ENCODE measurements at places on chromosomes 7 and 10.

DNA sequence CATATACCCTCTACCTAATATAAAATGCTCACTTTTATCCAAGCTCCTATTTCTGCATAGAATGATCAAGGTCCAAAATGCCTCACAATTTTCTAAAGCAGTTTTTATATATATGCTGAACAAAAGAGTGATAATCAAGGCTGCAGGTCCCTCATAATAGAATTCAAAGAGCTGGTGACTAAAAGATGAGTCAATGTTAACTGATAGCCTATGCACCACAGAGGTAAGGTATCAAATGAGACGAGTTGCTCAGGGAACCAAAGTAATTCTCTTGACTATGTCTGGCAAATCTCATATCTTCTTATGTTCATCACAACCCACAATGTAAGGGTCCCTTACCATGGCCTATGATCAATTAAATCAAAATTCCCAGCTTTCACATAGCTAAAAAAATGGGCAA is 15.2 kb downstream of the PDZD8 start:
- no peak for DNase-seq

DNA sequence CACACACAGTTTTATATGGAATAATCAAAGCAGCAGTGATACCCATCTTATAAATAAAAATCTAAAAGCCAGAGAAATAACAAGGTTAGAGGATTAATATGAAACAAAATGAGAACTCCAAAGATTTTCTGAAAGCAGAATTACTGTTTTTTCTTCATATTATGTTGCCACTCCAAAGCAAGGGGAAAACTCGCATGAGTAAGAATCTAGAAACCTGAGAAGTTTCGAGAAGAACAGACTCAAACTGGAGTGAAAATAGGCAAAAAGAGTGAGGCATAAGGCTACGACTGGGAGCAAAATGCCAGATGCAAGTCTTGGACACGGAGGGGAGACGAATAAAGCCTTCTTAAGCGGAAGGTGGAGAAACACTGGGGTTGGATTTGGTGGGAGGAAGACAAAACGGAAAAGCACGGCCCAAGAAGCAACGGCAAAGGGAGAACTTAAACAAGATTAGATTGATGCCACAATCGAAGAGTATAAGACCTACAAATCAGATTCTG is 923 bp downstream of the TNPO3 start:
- no peak for DNase-seq

DNA sequence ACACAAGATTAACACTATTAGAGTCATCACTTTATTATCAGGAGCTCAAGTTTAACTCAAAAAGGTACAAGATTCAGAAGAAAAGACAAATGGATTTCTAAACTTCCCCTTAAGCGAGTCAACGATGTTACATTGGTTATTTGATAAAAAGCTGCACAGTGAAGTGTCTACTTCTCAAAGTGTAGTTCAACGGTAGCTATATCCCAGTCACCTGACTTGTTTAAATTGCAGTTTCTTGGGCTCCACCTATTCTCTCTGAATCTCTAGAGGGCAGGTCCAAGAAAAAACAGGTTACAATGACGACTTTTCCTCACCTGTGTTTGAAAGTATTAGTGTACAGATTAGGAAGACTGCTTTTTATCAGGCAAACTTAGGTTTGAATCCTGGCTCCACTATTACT is 16.6 kb downstream of the MINDY3 start:
- no peak for DNase-seq

DNA sequence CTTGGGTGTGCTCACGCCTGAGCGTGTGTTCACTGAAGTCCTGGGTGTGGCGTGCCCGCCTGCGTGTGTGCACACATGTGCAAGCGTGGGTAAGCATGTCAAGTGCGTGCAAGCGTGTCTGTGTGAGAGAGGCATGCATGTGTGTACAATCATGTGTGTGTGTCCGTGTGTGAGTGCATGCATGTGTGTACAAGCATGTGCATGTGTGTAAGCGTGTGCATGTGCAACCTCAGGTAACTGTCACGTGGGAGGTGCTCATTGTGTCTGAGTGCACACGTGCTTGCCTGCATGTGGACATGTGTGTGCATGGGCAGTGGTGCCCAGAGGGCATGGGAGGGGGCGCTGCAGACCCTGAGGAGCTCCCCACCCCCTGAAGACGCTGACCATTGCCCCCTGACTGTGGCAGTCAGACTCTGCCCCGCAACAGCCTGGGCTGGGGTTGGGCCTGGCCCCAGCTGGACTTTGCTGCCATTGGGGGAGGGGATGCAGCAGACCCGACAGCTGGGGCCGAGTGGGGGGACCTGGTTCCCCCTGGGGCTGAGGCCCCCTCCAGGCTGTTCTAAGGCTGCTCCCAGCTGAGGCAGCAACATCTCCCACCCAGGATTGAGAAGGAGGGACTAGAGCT is 88.1 kb downstream of the UNCX start:
- DNase-seq = no peak

DNA sequence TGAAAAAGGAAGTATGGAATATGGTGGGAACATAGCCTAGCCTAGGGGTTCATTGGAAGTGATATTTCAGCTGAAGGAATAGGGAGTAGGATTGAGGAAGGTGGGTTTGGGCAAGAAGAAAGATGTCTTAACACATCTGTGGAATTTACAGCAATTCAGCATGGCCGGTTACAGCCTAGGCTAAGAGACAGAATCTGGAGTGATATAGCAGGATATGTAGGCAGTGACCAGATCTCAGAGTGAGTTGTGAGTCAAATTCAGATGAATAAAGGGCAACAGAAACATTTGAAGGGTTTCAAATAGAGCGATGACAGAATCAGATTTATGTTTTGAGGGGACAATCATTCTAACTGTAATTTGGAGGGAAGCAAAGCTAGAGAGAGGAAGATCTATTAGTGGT is 199.0 kb upstream of the PRPS1L1 start:
- no peak for DNase-seq

- no peak for DNase-seq
Measured at GRCh38 chr10:58266003-58266825, 1.5 kb downstream of the IPMK start.

DNA sequence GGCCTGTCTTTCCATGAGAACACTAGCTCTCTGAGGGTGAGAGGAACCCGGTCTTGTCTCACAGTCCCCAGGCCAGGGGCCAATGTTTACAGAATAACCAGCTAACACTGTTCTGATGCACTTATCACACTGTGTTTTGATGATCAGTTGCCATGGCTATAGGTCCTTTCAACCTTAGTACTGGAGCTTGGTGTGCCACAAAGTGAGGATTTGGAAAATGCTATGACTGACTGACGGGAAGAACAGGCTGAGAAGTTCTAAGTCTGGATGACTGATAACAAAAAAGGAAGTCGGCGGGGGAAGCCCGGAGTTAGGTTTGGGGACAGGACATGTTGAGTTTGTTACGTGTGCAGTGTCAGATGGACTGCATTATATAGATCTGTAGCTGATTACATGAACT is 141.8 kb downstream of the CTTNBP2 start:
- no peak for DNase-seq

GRCh38 chr10:44245601-44245938 is 139.3 kb downstream of the CXCL12 start:
- DNase-seq = no peak

DNA sequence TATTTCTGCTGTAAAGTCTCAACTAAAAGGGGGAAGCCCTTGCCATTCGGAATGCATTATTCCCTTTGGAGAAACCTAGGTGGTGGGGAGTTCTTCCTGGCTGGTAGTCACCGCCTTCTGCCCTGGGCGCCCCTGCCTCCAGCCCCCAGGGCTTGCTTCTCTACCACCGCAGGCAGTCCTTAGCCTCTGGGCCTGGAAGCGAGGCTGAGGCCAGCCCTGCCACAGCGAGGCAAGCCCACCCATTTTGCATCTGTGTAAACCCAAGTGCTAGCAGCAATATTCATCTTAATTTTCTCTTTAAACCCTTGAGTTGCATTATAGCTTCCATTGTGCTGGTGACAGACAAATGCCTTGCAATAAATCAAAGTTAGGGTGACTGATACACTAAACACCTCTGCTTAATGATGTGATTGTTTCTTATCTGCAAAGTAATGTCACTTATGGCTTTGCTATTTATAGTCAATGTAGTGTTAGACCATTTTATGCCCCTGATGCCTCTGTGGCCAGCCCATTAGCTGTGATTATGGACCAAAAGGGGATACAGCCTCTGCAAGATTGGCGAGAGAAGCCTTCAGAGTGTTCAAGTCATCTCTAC is 26.2 kb upstream of the MGMT start:
- DNase-seq = no peak

- no peak for DNase-seq
Measured at GRCh38 chr7:151189038-151189437, 2.0 kb upstream of the ASB10 start.

DNA sequence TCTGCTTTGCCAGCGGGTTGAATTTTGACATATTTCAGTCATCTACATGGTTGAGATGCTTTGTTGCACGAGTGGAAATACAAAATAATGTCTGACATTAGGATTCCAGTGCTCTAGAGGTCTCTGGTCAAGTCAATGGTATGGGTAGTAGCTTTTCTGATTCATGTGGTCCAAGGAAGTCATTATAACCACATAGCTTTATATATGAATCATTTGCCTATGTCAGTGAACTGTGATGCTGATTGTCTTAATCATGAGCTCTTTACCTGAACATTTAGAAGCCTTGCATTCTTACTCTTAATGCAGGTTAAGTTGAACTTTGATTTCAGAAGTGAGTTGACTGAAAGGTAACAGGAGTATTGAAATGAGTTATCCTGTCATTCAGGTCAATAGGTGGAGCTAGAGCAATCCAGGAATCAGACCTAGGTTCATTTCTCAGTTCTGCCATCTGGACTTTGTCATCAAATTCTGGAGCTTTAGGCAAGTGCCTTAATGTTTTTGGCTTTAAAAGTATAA is 3.3 kb downstream of the MAPK8 start:
- DNase-seq = no peak

- no peak for DNase-seq
Measured at GRCh38 chr10:7957591-7957990, 96.9 kb upstream of the GATA3 start.

GRCh38 chr10:89574368-89574767 is 39.0 kb upstream of the SLC16A12 start:
- DNase-seq = no peak

DNA sequence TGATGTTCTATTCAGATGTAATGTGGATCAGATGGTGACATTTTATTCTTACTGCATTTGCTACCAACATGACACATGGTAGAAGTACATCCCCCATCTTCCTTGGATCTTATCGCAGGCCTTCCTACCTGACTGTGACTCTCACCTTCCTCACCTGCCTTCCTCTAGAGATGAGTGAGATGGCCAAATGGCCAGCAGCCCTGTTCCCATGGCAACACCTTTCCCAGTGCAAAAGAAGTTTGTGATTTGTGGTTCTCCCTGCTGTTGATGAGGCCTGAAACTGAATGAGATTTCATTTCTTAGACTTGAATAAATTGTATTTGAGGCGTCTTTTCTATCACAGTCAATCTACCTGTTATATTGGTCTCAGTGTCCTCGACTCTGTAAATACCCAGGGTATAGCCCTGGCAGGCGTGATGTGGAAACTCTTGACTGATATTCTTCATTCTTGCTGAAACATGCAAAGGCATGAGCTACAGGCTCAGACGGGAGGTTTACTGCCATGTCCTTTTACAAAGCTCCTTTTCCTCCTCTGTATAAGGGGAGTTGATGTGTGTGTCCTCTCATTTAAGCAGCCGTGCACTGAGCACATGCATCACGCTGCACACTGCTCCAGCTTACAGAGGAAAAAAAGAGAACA is 440.7 kb upstream of the AKR1E2 start:
- no peak for DNase-seq

DNA sequence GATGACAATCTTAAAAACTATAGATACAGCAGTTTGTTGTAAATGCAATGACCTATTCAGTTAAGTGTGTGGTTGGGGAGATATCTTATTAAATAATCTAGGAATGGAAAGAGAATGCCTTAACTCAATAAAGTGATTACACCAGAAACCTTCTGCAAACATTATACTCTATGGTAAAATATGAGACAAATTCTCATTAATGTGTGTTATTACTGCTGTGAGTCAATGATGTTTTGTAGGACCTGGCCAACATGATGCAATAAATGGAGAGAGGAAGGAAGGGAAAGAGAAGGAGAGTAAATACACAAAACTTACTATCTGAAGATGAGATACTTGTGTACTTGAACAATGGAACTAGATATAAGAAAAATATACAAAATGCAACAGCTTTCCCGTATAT is 25.1 kb downstream of the MKX start:
- DNase-seq = no peak

DNA sequence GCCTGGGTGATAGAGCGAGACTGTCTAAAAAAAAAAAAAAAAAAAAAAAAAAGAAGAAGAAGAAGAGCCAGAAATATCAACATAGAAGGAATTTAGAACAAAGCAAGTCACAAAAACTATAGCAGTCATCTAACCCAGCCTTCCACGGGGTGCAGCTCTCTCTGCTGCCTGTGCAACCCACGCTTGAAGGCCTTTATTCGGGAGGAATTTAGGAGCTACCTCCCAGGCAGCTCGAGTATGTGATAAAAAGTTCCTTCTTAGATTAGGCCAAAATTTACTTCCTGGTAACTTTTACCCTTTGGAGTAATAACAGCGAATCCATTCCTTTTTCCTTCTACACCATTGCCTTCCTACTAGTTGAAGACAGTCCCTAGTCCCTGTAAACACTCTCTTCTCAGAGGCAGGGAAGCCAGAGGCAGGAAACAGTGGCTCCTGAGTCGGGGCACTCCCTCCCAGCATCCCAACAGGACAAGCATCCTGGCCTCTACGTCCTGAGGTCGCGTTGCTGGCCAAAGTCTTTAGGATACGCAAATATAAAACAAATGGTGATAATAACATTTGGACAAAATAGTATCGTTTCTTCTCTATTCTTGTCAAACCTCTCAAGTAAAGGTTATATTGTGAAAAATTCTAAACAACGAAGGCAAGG is 109.3 kb upstream of the KMT2C start:
- no peak for DNase-seq

Measured in NCI-H1417 treated with DMSO at 0.1 percent for 48 hours (cell line).